Lower lobe of right lung (tissue), 2 donors: ENCODE measurements at places on chromosomes 16 and 17.

DNA sequence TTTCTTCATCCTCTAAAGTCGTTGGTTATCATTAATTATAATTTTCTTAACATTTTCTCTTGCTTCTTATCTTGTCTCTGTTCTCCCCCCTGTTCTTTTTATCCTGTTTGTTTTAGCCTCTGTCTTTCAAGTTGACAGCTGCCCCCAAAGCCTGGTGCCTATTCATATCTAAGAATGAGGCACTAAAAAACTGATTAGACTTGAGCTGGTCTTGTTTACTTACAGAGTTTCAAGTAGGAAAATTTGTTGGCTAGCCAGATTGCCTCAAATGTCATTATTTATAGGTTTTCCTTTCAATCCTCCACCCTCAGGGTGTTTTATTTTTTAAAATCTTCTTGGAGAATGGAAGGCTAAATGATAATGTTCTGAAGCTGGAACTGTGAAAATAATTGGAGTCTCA, 236.0 kb downstream of the UTP18 start:
- DNase-seq: no peak

GRCh38 chr17:3962965-3963236, 1.3 kb downstream of the ATP2A3 start:
- DNase-seq: no peak

- DNase-seq: no peak
Measured at GRCh38 chr17:46865100-46865499, 13.7 kb downstream of the WNT9B start.

- no peak for DNase-seq
Measured at GRCh38 chr17:63364387-63364786, 81.7 kb downstream of the CYB561 start.

- DNase-seq: no peak
Measured at GRCh38 chr17:57463103-57463885, 207.0 kb downstream of the MSI2 start.

DNA sequence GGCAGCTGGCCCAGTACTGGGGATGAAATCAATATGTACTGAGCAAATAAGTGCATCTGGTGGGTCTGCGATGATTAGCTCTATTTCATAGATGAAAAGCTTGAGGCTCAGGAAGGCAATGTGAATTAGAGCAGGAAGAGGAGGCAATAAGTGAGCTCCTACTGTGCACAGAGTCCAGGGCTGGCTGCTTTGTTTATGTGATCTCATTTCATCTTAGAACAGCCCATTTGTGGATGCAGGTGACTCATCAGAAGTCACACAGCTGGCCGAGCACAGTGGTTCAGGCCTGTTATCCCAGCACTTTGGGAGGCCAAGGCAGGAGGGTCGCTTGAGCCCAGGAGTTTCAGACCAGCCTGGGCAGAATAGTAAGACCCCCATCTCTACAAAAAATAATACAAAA, 7.1 kb downstream of the TMEM114 start:
- DNase-seq: no peak

DNA sequence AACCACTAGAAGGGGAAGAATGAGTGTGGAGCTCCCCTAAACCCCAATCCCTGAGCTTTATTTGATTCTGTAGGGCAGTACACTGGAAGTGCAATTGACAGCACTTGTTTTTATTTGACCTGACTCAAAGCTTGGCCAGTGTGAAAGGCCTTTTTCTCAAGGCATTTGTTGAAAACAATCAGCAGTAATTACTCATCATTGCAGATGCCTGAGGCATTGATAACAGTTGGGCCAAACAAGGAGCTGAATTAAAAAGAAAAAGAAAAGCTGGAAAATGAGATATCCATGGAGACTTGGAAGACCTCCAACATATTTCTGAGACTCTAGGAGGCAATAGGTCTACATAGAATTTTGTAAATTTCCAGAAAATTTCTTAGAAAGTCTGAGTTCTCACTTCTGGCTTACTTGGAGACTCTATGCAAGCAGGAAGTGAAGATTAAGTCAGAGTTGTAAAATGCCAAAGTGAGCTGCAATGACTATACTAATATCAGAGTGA, 200.8 kb upstream of the KCNJ16 start:
- no peak for DNase-seq

- peak; percentile 30 for DNase-seq
Measured at GRCh38 chr17:81983011-81983638, 5.7 kb downstream of the ASPSCR1 start.

GRCh38 chr17:79453481-79453880, 157.4 kb downstream of the RBFOX3 start:
- no peak for DNase-seq

DNA sequence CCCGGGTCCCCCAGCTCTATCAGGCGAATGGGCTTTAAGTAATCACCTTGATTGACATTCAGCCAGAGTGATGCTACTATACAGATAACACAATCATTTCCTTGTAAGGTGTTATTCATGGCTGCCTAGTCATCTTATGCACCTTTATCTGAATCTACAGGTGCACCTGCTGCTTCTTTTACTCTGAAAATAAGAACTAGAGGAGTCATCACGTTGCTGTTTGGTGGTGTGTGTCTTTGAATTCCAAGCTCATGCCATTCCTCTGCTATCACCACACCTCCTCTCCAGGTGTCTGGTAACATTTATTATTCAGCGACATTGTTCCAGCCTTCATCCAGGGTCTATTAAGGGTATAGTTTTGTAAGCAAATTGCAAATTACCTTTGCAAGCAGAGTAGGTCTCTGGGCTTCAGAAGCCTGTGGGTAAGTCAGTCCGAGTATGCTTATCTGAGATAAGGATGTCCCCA, 51.9 kb downstream of the NOS2 start:
- DNase-seq: no peak

GRCh38 chr16:1557576-1557975, 24.1 kb downstream of the TMEM204 start:
- DNase-seq: no peak
